ENCODE measurements at places on chromosomes 7 and 10. TPM values are rescaled to one million over a fixed set of nuclear protein-coding genes. Genes with fewer than 3 reads are reported as not detected.

DNA sequence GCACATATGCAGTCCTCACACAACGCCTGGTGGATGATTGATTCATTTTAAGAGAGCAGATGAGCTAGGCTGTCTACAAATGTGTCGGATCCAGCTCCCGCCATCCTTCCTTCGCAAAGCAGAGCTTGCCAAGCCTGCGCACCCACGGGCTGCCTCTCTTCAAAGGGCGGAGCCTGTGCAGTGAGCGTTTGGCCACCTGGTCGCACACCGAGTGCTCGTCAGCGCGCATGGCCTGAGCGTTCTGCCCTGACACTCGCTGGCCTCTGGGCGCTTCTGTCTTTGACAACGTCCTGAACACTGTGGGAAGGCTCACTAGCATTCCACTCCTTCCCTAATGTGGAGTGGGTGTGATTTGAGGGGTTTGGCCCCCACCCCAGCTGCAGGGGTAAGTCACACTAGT, 47.1 kb upstream of the TMEM72 start:
- DNase-seq = peak; percentile 49

DNA sequence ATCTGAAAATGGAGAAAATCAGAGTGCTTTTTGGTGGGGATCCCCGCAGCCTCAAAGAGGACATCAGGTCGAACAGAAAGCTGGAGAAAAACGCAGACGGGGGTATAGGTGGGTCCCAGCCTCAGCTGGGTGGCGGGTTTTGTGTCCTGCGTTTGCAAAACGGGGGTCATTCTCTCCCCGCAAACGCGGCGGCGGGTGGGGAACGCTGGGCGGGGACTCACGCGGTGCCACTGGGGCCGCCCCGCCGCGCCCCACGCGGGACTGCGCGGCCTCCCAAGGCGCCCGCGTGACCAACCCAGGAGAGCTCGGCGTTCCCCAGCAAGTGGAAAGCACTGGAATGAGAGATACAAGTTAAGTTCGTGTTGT, 806 bp upstream of the VIPR2 start:
- peak; percentile 64 for DNase-seq

GRCh38 chr10:92792661-92793060, 55.7 kb upstream of the EXOC6 start:
- no peak for DNase-seq

- no peak for DNase-seq
Observed at GRCh38 chr7:105439174-105439893, 50.6 kb upstream of the SRPK2 start.

DNA sequence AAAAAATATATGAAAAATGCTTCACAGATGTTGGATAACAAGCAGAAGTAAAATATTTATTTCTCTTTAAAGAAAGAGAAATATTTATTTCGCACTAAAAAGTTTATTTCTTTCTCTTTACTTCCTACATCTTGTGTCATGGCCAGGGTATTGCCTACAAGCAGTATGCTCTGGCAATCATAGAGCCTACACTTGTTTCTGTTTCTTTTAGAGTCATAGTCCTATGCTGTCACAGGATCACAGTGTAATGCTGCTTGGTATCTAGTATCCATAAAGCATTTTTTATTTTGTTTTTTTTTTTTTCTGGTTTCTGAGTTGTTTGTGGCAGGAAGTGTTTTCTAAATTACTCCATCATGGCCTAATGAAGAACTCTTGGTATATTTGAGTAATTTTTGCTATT, 116.0 kb downstream of the ATRNL1 start:
- DNase-seq = no peak

DNA sequence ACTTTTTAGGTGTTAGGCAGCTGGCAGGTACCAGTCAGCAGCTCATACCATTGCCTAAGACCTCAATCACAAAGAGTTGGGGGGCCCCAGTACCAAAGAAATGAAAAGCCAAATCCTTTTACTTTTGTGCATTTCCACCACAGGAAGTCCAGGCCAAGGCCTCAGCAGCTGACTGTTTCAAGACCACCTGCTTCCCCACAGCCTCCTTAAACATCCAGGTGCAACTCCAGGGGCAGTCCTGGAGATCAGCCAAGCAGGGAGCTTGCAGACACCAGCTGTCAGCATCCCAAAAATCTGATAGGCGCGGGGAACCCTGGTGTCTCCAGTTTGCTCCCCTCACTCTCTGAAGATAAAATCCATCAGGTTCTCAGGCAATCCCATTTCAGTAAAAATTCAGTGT, 91.5 kb upstream of the EFCAB10 start:
- DNase-seq = no peak

DNA sequence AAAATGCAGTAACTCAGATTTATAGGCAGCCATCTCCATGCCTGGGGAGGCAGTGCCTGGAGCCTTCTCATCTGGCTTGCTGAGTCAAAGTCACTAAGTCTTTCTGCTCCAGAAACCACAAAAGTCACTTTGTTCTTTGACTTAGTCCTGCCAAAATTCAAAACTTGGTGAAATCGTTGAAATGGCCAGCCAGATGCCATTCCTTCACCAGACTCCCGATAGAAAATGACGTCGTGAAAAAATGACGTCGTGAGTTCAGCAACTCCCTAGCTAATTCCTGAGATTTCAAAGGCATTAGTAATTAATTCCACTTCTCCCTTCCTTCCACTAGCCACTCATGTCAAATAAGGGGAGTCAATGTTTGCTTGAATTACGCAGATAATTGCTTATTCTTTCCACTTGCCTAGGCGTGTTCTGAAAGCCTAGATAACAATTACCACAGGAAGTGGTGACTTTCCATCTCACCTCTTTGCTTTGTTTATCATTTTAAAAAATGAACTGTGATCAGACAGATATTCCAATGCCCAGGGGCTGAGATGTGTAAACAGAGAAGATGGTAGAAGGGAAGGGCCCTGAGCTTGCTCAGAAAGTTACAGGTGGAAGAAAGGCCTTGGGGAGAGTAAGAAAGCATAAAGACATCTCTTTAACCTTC, 48.5 kb upstream of the OSBPL3 start:
- DNase-seq = no peak

DNA sequence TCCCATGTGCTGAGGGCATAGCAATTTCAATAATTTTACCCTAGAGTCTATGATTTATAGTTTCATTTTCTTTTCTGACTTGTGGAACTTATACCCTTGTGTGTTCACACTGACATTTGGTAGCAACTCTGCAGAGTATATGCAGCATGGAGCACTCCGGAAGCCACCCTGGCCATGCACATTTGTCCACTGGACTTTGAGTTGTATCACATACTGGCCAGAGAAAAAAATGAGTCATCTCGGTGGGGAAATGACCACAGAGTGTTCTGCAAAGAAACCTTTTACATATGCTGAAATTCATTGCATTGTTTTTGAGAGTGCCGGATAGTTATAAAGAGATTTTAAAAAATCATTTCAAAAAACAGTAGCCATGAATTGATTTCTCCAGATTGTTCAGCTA, 164.8 kb upstream of the COBL start:
- no peak for DNase-seq

DNA sequence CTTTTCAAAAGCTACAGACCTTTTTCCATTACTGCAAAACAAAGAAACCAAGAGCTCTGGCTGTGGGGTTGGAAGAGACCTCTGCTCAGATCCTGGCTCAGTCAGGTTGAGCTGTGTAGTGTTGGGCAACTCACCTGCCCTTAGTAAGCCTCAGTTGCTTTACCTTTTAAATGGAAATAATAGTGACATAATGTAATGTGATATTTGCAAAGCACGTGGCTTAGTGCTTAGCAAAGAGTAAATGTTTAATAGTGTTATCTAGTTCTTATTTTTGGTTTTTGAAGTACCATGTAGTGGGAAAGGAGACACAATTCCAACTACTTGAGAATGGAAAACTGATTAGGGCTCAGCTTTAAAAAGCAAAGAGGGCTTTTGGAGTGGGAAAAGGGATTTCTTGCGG, 100.2 kb downstream of the SVIL start:
- no peak for DNase-seq

DNA sequence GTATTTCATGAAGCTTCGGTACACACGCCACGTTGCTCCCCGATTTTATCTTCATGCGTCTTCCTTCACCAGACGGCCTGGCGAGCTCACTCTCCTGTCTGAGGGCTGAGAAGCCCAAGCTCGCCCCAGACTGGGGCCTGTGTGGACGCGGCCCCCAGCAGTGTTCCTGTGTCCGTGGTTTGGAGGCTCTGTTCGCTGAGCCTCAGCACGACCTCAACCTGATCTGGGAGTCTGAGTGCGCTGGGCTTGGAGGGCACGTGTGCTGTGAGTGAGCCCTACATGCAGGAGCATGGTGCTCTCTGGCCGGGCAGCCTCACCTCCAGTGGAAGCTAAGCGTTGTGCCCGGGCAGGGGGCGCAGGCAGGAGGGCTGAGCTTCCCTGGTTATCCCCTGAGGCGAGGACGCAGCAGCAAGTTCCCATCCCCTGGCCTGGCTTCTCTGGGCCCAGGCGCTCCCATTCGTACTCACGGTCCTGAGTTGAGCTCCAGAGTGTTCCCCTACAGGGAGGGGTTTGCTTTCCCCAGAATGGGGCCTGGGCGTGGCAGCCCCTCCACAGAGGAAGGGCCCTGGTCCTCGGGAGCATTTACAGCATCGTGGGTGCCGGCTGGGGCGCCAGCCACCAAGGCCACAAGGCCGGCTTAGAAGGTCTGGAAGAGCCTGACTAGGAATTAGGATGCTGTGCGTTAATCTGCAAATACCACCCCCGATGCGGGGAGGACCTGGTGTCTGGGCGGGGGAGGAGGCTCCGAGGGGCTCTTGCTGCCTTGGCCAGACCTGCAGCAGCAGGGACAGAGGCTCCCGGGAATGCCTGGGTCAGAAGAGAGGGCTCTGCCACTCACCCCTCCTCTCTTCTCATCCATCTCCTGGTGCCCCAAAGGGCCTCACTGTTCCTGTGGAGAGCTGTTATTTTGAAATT, 400.6 kb downstream of the DNAJB6 start:
- no peak for DNase-seq

GRCh38 chr7:48109848-48110663, 21.0 kb downstream of the UPP1 start:
- DNase-seq = peak; percentile 90

The ZNF804B gene
- 0.39 TPM for total RNA-seq

The CHN2 gene
- 15.1 TPM for total RNA-seq

The GPR141 gene
- total RNA-seq = 2.5 TPM

The GRID2IP gene
- 1.1 TPM for total RNA-seq

The TLX1 gene
- 1.7 TPM for total RNA-seq

The OPN1SW gene
- not detected for total RNA-seq

The ANKRD7 gene
- 503 TPM for total RNA-seq

The CLCN1 gene
- total RNA-seq = 1.1 TPM
